ENCODE measurements at places on chromosomes 2 and 18. TPM values are rescaled to one million over a fixed set of nuclear protein-coding genes. Genes with fewer than 3 reads are reported as not detected.

The APLF gene
- 6.3 TPM for total RNA-seq

The CD226 gene
- total RNA-seq: 1.9 TPM

The CTDP1 gene
- 18.5 TPM for total RNA-seq

The POU3F3 gene
- under 0.01 TPM for total RNA-seq

The CD207 gene
- total RNA-seq: not detected

The CFLAR gene
- total RNA-seq: 92.3 TPM

The SERPINB13 gene
- total RNA-seq: 9.2 TPM

The NT5DC4 gene
- total RNA-seq: not detected

The CASP10 gene
- total RNA-seq: 4.9 TPM

The DSG4 gene
- total RNA-seq: not detected

The DSC3 gene
- total RNA-seq: 260 TPM

The DES gene
- not detected for total RNA-seq

Data from tracheal epithelial cell (primary cell).